Erythroblast (primary cell): ENCODE measurements at places on chromosomes 2 and 18.
A peak's percentile ranks its signal among the peaks of the same experiment; 100 is the strongest.

GRCh38 chr2:230925443-230925878 lies 419 bp upstream of the GPR55 start:
- no peak for DNase-seq

- no peak for DNase-seq
These were observed 122.1 kb downstream of the ARL4C start for GRCh38 chr2:234374736-234375135.

DNA sequence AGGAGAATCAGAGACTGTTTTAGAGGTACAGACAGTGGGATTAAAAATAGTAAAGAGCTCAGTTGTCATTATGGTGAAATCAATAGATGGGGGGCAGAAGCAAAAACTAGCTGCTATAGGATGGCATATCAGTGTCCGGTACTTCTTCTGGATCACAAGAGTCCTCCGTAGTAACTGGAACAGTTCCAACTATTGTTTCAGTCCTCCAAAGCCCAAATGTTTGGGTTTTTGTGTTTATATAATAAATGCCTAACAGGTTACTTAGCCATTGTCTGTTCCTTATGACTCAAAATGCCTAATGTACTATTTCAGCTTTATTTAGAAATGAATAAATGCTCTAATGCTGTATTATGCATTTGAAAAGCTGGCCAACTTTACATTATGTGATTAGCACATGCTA lies 401.2 kb downstream of the PTH2R start:
- no peak for DNase-seq

GRCh38 chr18:26532367-26533340 lies 15.7 kb downstream of the KCTD1 start:
- DNase-seq = no peak

DNA sequence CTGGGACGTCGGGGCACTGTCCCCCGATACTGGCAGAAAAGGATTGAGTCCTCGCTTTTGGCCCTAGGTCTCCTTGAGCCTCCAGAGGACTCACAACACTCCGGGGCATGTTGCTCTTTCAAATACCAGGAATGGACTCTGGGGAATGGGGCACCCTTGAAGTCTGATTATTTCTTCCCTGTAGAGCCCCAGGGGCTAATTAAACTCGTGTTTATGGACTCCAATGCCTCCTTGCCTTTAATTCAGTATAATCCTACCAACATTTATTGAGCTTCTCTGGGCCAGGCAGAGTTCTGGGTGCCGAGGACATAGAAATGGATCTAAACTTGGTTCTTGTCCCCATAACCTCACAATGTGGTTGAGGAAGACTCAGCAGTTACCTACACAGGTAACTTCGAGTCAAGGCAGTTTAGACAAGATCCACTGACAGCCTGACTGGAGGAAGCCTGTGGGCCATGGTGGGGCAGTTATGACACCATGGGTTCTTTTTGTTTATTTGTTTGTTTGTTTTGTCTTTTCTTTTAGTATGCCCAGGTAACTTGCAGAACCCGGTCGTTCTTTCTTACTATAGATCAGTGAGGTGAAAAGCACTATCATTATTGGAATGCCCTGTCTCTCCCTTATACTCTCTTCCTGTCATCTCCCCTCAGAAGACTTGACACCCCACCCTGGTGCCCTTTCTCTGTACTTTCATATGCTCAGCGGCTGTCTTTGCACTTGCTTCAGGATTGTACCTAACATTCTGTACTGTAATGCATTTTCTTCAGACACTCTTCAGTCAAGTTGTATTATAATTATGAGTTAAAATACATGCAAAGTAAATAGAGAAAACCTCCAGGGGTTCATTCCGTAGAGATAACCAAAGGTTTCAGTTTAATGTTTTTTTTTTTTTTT lies 3.2 kb downstream of the CFLAR start:
- peak; percentile 82 for DNase-seq

DNA sequence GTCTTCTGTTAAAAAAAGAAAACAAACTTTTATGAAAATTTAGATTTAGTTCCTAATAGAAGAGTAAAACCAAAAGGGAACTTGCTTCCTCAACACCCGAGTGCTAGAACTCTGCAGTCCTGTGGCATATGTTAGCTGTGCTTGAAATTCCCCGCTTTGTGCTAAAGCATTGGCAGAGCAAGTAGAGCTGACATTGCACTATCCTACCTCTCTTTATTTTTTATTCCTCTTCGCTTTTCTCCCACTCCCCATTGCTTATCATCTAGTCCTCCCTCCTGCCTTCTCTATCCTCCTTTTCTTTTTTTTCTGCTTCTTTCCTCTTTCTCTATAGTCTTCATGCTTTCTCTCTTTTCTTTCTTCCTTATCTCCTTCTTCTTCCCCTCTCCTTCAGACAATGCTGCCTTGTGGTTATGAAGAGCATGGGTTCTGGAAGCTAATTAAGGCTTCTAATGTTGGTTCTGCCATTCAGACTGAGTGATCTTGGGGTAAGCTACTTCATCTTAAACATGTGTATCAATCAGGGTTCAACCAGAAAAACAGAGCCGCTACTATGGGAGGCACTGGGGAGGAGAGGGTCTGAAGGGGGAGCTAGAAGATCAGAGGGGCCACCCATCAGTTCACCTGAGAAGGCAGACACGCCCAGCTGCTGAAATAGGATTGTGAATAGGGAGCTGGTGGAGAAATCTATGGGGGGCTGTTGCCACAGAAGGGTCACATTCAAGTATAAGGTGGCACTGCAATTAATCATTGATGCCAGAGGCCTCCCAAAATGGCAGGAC lies 31.4 kb upstream of the PELI1 start:
- DNase-seq = no peak

- no peak for DNase-seq
These were observed 757.5 kb downstream of the DPP10 start for GRCh38 chr2:115199966-115200365.

- DNase-seq = no peak
These were observed 48.6 kb downstream of the PLB1 start for GRCh38 chr2:28544405-28544921.

DNA sequence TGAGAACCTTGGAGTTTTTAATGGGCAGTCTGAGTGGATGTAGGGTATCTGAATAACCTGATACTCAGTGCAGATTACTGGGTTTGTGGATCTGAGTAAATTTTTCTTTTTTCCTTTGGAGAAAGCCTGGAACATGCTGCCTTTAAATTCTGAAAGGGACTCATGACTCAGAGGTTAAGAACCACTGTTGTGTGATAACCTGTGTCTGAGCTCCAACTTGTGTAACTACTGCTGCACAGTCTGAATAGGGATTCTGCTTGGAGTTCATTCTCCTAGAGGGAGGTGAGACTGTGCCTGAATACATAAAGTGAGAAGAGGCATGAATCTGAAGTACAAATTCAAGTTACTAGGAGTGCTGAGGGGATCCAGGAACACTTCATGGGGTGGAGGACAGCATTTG lies 36.2 kb downstream of the KDM3A start:
- no peak for DNase-seq

DNA sequence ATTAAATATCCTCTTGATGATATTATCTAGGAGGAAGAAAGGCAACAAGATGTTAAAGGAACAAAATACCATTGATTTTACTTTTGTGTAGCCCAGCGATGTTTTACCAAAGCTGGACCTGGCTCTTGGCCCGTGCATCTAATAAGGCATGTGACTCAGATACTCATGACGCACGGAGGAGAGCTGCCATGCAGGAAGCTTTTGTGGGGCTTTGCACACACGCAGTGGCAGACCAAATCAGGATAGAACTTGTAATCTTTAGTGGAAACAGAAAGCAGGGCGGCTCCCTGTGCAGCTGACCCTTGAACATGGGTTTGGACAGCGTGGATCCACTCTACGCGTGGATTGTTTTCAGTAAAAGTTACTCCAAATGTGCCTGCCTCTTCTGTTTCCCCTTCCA lies 190.0 kb downstream of the NAPG start:
- DNase-seq = no peak

DNA sequence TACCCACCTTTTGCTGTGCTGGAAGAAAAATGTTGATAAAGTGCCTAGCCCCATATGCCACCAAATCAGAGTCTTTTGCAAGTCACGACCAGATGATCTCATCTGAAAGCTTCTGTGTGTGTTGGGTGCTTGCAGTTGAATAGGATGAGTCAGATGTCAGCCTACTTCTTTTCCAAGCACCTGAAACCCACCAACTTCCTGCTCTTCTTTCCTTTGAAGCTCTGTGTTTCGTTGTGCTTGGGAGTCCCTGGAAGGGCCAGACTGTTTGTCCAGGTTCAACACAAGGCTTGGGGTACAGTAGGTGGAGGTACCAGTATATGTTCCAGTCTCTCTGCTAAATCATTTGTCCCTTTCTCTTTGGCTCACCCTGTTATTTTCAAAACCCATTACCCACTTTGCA lies 36.8 kb upstream of the LCLAT1 start:
- DNase-seq = peak; percentile 36

DNA sequence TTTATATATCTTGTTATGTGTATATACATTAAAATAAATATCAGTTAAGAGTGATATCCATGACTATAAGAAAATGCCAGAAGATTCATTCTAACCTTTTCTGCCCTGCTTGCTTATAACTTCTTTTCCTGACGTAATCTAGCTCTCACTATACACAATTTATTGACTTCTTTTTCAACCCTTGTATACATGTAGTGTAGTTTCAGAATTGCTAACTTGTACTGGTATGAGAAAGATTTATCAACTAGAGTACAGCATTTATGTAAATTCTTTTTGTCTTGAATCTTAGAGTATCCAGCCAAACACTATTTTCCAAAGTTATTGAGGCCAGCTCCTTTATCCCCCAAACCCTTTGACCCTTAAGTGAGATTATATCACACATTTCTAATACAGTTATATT lies 798.0 kb upstream of the RAB6C start:
- no peak for DNase-seq

GRCh38 chr2:131413148-131413747 lies 49.3 kb upstream of the RAB6D start:
- peak; percentile 49 for DNase-seq

- DNase-seq = no peak
These were observed 214.6 kb downstream of the TRIB2 start for GRCh38 chr2:12931186-12931844.

DNA sequence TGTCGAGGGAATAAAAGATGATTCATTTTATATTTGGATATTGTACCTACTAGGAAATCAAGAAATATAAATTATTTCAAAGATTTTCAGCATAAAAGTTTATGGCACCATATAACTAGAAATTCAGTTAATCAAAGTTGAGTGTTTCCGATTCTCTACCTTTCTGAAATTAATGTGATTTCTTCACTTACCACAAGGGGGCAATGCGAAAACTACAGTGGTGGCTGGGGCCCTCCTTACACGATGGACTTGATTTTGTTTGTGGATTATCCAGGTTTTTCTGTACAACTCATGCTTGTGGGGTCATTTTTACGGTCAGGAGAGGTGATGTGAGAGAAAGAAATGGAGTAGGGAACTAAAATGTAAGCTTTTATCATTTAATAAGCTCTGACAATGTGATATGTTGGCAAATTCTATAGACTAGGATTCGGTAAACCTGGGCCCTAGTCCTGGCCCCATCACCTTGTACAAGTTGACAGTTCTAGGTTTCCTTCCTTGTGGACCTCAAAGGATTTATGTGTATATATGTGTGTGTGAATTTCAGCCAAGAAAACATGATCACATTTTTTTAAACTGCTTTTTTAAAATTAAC lies 47.6 kb downstream of the G6PC2 start:
- peak; percentile 45 for DNase-seq

DNA sequence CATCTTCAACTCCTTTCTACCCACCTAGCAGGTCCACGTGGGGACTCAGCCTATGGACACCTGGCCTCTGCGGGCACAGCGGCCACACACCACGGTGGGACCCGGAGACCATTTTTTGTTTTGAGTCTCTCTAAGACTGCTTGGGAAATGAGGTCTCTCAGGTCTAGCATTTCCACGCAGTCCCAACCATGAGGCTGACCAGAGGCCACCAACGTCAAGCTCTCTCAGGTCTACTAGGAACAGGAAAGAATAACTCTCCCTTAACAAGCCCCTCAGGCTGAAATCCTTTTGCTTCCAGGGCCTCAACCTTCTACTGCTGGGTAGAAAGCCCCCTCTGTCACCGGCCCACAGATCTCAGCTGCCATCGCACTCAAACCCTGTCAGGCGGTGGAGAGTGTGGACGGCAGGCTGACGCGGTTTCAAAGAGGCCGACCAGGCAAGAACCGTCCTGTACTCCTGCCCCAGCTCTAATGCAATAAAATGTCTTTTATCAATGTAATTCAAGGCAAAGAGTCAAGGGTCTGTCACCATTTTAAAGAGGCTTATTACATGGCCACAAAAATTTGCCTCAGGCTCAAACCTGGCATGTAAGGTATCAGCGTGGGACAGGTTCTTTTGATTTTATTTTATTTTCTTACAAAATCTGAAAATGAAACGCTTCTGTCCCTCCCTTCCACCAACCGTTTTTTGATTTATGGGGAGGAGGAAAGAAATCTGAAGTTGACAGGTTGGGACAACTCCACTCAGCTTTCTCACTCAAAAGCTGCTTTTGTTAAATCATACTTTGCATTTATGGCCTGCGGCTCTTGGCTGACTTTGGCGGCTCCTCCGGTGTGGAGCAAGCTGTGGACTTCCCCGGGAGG lies 74.0 kb downstream of the BCL11A start:
- DNase-seq = no peak

DNA sequence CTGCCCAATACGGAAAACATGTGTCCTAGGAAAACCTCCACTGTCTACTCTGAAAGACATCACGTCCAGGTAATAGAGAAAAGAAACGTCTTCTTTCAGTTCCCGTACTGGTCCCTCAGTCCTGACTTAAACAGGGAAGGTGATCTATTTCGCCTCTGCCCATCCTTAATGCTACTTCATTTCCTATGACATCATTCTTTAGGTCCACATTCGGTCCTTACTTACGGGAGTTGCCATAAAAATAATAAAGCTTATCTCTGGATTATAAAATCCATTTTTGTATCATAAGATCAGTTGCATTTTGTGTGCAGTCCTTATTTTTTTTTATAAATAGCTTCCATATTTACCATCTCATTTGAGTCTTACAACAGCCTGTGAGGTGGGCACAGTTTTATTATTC lies 3.7 kb downstream of the TGFA start:
- no peak for DNase-seq

- DNase-seq = no peak
These were observed 27.6 kb upstream of the SOCS6 start for GRCh38 chr18:70261141-70261788.

- no peak for DNase-seq
These were observed 37.6 kb upstream of the TAF1B start for GRCh38 chr2:9805435-9806297.

- no peak for DNase-seq
These were observed 67.7 kb downstream of the CTAGE1 start for GRCh38 chr18:22349966-22350365.

- no peak for DNase-seq
These were observed 175.0 kb downstream of the SETBP1 start for GRCh38 chr18:44855681-44856080.
